MM.1S (cell line): ENCODE measurements at places on chromosomes 11 and 22.
A peak's percentile ranks its signal among the peaks of the same experiment; 100 is the strongest.

DNA sequence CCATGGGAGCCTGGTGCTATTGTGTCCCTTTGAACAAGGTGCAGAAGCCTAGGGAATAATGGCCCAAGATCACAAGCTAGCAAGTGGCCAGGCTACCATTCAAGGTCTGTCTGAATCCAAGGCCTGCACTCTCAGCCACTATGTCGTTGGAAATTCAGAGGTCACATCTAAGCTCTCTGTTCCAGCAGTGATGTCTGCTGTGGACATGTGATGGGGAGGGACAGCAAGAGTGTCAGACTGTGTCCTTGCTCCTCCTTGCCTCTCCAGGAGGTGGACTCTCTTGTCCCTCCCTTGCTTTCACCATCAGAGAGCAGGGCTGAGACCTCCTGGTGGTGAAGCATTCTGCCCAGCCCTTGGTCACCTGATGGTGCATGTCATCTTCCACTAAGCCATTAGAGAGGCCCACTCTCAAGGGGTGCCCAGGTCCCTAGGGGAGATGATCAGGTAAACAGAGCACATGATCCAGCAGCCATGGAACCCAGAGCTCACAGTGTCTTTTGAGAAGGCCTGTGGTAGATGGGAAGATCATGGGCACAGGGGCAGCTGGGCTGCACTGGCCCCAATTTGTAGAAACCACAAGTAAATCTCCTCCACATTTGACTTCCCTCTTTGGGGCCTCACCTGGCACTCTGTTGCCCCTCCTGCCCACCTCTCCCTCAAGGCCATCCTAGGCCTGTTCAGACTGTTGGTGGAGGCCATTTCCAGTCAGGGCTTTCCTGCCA, 37.1 kb upstream of the SUSD2 start:
- no peaks in the 10 kb centered on the region for H3K27me3 ChIP-seq
- H3K27ac ChIP-seq, result peak overlapping the region; percentile 92; the same call in 1 of the 2 replicates
- no peaks in the 10 kb centered on the region for H3K36me3 ChIP-seq
- H3K4me3 ChIP-seq, result no peak overlapping the region

- no peaks in the 10 kb centered on the region for H3K4me1 ChIP-seq
- DNase-seq, result no peak
- no peak overlapping the region for H3K27ac ChIP-seq
- no peaks in the 10 kb centered on the region for H3K27me3 ChIP-seq
- no peaks in the 10 kb centered on the region for H3K36me3 ChIP-seq
These were observed 175.8 kb downstream of the MPPED1 start for GRCh38 chr22:43587574-43587973.

GRCh38 chr11:1936072-1936780, 10.9 kb upstream of the MRPL23 start:
- no peak overlapping the region for H3K27ac ChIP-seq
- DNase-seq, result no peak
- H3K4me1 ChIP-seq, result no peaks in the 10 kb centered on the region
- no peak overlapping the region for H3K4me3 ChIP-seq
- peaks cover 90% of the 10 kb centered on the region for H3K27me3 ChIP-seq

- no peaks in the 10 kb centered on the region for H3K27me3 ChIP-seq
- peaks cover 17% of the 10 kb centered on the region for H3K4me1 ChIP-seq
- peak overlapping the region; percentile 65 for H3K4me3 ChIP-seq
- peak; percentile 20 for DNase-seq
These were observed 711 bp downstream of the MAP3K11 start for GRCh38 chr11:65613091-65613928.

- no peak overlapping the region for H3K27ac ChIP-seq
- H3K36me3 ChIP-seq, result no peaks in the 10 kb centered on the region
- no peaks in the 10 kb centered on the region for H3K27me3 ChIP-seq
- no peaks in the 10 kb centered on the region for H3K4me1 ChIP-seq
These were observed 91.2 kb downstream of the LUZP2 start for GRCh38 chr11:24588081-24588480.

DNA sequence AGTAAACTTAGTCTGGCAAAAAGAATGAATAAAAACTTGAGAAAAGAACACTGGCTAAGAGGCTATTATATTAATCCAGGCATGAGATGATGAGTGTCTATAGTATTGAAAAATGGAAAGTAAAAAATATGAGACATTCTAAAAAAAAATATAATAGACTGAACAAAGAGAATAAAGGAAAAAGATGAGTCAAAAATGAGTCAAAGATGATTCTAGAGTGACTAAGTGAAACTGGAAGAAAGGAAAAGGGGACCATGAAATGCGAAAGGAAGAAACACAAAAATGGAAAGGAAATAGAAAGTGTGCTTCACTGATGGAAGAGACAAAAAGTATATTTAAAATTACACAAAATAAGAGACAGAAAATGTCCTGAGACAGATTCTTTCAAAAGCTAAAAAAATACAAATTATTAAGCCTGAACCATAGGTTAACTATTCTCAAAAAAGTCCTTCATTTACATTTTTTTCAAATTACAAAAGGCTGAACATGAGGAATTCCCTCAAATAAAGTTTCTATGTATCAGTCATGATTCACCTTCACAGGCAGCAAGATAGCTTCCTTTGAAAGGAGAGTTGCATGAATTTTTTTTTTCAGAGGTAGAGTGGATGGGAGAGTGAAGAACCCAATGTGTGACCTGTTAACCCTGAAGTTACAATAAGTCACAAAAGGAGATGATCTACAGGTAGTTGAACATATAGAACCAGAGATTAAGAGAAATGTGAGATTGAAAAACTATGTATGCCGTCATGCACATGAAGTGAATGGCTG, 75.2 kb downstream of the EIF3M start:
- no peaks in the 10 kb centered on the region for H3K4me1 ChIP-seq
- no peaks in the 10 kb centered on the region for H3K27me3 ChIP-seq
- no peak overlapping the region for H3K27ac ChIP-seq
- H3K4me3 ChIP-seq, result no peak overlapping the region
- H3K36me3 ChIP-seq, result no peaks in the 10 kb centered on the region

- no peaks in the 10 kb centered on the region for H3K4me1 ChIP-seq
- DNase-seq, result peak; percentile 44
- H3K4me3 ChIP-seq, result no peak overlapping the region
- no peaks in the 10 kb centered on the region for H3K27me3 ChIP-seq
- no peaks in the 10 kb centered on the region for H3K36me3 ChIP-seq
These were observed 48.8 kb downstream of the ENDOD1 start for GRCh38 chr11:95138448-95138847.

GRCh38 chr11:96218006-96218405, 125.0 kb downstream of the MAML2 start:
- no peak overlapping the region for H3K4me3 ChIP-seq
- H3K27me3 ChIP-seq, result no peaks in the 10 kb centered on the region
- DNase-seq, result no peak
- no peaks in the 10 kb centered on the region for H3K36me3 ChIP-seq

DNA sequence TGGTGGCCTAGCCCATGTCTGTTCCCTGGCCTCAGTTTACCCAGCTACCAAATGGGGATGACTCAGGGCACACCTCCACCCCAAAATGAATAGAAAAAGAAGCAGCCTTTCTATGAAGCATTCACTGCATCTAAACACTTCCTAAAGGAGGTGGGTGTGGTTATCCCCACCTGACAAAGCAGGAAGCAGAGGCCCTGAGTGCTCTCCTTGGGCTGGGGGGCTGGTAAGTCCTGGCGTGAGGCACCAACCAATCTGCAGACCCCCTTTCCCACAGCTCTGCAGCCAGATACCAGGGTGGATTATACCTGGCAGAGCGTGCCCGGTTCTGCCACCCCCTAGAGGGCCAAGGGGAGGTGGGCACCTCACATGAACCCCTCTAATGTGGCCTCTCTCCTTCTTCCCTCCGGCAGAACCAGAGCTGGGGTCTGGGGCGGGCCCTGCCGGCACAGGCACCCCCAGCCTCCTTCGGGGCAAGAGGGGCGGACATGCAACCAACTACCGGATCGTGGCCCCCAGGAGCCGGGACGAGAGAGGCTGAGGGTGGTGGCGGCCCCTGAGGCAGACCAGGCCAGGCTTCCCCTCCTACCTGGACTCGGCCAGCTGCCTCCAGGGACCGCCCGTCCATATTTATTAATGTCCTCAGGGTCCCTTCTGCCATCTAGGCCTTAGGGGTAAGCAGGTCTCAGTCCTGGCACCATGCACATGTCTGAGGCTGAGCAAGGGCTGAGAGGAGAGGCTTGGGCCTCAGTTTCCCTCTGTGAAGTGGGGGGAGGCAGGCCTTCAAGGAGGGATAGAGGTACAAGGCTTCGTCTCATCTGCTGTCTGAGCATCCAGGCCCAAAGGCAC, 9.2 kb downstream of the RHBDD3 start:
- H3K27me3 ChIP-seq, result no peaks in the 10 kb centered on the region
- H3K36me3 ChIP-seq, result no peaks in the 10 kb centered on the region
- H3K4me3 ChIP-seq, result no peak overlapping the region
- no peaks in the 10 kb centered on the region for H3K4me1 ChIP-seq
- H3K27ac ChIP-seq, result no peak overlapping the region
- no peak for DNase-seq

- no peak overlapping the region for H3K27ac ChIP-seq
- no peak for DNase-seq
- H3K36me3 ChIP-seq, result no peaks in the 10 kb centered on the region
- H3K4me1 ChIP-seq, result no peaks in the 10 kb centered on the region
- H3K4me3 ChIP-seq, result no peak overlapping the region
- H3K27me3 ChIP-seq, result peaks cover 5% of the 10 kb centered on the region; the same call in 1 of the 2 replicates
These were observed 5.8 kb downstream of the SUSD2 start for GRCh38 chr22:24186892-24187670.

DNA sequence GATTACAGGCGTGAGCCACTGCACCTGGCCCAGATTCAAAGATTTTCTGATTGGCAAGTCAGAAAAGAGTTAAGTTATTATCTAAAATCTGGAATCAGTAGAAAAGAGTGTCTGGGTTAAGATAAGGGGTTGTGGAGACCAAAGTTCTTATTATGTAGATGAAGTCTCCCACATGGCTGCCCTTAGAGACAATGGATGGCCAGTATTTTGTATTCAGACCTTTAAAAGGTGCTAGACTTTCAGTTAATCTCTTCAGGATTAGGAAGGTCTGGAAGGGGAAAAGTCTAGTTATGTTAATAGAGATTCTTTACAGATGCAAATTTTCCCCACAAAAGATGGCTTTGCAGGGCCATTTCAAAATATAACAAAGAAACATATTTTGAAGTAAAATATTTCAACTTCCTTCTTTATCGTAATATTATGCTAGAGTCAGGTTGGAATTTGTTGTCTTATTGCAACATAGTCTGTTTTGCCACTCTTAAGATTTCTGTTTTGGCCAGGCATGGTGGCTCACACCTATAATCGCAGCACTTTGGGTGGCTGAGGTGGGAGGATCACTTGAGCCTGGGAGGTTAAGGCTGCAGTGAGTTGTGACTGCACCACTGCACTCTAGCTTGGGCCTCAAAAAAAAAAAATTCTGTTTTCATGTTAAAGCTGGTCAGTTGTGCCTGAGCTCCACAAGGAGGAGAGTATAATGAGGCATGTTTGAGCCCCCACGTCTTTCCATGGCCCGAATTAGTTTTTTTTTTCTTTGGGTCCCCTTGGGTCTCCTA, 14.0 kb downstream of the GRAMD1B start:
- no peaks in the 10 kb centered on the region for H3K36me3 ChIP-seq
- no peak overlapping the region for H3K27ac ChIP-seq
- H3K27me3 ChIP-seq, result no peaks in the 10 kb centered on the region
- peaks cover 8% of the 10 kb centered on the region for H3K4me1 ChIP-seq
- DNase-seq, result no peak
- no peak overlapping the region for H3K4me3 ChIP-seq

DNA sequence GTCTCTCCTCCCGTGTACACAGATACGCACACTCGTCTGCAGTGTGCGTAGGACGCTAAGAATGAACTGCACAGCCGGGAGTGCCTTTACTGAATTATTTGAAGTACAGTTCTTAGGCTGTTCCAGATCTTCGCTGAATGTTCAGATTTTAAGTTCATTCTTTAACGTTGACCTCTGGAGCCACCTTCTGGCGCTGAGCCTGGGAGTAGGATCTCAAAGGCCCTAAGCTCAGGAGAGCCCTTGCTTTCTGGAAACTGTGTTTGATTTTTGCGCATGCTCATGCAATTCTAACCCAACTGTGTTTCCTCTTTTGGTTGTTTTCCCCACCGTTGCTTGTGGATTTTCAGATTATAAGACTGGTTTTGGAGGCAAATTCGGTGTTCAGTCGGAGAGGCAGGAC, 22.8 kb downstream of the CTTN start:
- no peak for DNase-seq
- no peak overlapping the region for H3K27ac ChIP-seq
- H3K36me3 ChIP-seq, result no peaks in the 10 kb centered on the region
- peaks cover 68% of the 10 kb centered on the region for H3K27me3 ChIP-seq
- no peak overlapping the region for H3K4me3 ChIP-seq

DNA sequence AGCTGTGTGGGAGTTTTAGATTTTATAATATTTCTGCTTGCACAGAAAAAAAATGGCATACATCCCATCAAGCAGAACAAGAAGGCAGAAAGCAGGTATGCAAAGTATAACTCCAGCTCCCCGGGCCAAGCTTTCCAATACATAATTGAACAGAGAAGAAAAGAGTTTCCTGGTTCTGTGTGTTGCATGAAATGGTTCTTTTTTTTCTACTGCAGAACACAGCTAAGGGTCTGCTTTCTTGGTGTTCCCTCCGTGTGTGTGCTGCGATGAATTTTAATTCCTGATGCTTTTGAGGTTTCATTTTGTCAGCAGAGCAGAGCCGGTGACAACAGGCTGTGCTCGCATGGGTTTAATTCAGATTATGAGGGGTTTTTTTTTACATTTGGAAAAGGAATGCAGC, 70.7 kb upstream of the TTC12 start:
- no peak overlapping the region for H3K4me3 ChIP-seq
- H3K36me3 ChIP-seq, result no peaks in the 10 kb centered on the region
- no peak overlapping the region for H3K27ac ChIP-seq
- H3K4me1 ChIP-seq, result no peaks in the 10 kb centered on the region
- H3K27me3 ChIP-seq, result no peaks in the 10 kb centered on the region
- DNase-seq, result no peak

DNA sequence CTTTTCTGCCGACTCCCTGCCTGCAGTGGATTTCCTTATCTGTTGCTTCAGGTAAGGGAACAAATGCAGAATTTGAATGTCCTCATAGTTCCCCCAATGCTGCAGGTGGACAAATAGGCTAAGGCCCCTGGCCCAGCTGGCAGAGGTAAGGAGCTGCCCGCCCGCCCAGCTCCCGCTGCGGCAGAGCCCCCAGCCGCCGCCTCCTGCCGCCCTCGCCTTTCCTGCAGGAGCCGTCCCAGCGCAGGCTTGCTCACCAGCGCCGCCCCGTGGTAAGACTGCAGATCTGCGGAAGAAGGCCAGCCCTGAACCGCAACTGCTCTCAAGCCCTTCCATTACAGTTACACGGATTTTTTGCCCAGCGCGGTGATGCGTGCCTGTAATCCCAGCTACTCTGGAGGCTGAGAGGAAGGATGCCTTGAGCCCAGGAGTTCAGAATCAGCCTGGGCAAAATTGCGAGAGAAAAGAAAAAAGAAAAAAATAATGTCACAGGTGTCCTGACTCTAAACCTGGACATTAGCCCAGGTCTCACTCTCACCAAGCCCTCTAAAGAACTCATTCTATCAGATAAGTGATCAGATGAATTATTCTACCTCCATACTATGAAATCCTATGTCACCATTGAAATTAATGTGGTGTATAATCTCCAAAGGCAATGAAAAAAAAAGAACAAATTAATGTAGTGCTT, 51.2 kb upstream of the EMID1 start:
- H3K36me3 ChIP-seq, result no peaks in the 10 kb centered on the region
- peak; percentile 70 for DNase-seq
- 0 out of 2 replicates have a peak, but pooled peaks cover 7% of the 10 kb centered on the region for H3K4me1 ChIP-seq
- no peak overlapping the region for H3K27ac ChIP-seq
- 0 out of 2 replicates have a peak, but pooled peaks cover 5% of the 10 kb centered on the region for H3K27me3 ChIP-seq
